NCI-H2029 treated with DMSO at 0.1 percent for 48 hours (cell line): ENCODE measurements at places on chromosomes 2 and 18.
A peak's percentile ranks its signal among the peaks of the same experiment; 100 is the strongest.

GRCh38 chr2:33412920-33413319, 63.5 kb upstream of the RASGRP3 start:
- DNase-seq: no peak

DNA sequence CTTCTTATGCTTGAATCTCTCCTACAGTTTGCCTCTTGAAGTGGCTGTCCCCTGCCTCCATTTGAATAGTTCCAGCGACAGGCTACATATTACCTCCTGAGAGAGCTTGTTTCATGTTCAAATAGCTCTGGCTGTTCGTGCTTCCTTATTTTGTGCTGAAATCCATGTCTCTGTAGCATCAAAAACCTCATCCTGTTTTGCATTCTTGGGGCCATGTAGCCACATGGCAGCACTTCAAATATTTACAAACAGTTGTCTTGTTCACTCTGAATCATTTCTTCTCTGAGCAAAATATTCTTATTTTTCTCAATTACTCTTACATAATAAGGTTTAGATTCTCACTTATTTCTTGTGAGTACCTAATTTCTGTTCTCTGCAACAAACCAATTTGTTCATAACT, 1243.1 kb upstream of the NXPH2 start:
- DNase-seq: no peak

GRCh38 chr18:33264566-33264965, 176.0 kb downstream of the CCDC178 start:
- DNase-seq: no peak

DNA sequence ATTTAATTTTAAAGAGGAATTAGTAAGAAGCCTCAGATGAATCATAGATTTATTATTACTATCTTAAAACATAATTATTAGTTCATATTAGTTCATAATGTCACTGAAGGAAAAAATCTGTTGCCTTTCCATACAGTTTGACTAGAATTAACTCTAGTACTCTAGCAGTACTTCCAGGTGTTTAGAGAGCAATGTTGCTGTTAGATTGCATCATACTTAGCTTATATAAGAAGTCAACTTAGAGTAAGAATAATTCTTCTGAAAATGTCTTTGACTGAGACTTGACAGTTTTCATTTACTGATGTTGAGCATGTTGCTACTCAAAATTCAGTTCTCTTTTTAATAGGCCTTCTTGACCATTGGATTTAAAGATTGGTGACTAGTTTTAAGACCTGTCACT, 4.7 kb downstream of the RAB3GAP1 start:
- DNase-seq: no peak

- DNase-seq: no peak
Observed at GRCh38 chr18:42052122-42052708, 97.2 kb downstream of the PIK3C3 start.

DNA sequence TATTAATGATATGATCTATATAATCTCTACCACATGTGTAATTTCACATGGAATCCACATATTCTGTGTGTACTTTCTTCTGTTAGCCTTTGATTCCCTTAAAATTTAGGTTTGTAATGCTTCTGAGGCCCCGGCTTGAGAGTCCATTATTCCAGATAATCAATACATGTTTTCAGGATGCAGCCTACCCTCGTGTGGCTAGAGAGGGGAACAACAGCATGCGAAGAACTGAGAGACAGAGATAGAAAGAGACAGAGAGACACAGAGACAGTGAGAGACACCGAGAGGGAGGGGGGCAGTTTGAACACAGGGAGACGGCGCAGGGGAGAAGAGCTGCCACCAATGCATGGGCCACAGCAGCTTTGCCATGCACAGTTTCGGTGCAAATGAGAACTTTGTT, 185.4 kb downstream of the SNTG2 start:
- no peak for DNase-seq

DNA sequence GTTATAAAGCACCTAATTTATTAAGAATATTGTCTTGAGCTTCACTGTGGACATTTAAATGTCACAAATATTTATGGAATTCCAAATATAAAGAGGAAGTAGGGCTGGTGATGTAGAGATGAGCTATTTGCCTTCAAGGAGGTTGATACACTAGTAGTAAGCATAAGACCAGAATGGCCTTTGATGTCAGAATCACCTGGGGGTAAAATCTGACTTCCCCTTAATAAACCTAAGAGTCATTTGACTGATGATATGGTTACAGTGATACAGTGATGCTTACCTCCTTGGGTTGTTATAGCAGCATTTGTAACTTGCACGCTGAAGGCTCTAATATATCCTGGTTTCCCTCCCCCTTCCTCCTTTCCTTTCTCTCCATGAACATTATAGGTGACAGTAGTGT, 143.7 kb downstream of the CERS6 start:
- no peak for DNase-seq

DNA sequence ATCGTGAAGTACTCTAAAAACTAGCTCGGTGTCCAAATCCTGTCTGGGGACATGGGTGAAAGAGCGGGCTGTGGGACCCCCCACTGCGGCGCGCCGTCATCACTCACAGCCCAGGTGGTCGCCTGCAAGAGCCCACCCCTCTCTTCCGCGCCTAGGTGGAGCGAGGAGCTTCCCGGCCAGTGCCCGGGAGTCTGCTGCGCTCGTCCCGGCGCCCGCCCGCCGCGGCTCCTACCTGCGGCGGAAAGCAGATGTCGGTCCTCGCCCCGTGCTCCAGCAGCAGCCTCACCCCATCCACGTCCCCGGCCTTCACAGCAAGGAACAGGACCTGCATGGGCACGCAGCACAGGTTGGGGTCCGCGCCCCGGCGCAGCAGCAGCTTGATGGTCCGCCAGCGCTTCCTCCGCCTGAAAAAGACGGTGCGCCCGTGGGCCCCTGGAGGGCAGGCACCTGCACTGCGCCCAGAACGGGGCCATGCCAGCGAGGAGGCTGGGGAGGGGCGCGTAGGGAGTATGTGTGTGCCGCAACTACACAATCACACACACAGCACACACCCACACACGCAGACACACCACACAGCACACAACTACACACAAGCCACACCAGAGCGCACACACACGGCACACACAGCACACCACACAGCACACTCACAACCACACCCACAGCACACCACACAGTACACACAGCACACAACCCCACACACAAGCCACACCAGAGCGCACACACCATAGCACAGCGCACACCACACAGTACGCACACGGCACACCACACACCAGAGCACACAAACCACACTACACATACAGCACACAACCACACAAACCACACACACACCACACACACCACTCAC, 37.4 kb downstream of the ANKMY1 start:
- no peak for DNase-seq

DNA sequence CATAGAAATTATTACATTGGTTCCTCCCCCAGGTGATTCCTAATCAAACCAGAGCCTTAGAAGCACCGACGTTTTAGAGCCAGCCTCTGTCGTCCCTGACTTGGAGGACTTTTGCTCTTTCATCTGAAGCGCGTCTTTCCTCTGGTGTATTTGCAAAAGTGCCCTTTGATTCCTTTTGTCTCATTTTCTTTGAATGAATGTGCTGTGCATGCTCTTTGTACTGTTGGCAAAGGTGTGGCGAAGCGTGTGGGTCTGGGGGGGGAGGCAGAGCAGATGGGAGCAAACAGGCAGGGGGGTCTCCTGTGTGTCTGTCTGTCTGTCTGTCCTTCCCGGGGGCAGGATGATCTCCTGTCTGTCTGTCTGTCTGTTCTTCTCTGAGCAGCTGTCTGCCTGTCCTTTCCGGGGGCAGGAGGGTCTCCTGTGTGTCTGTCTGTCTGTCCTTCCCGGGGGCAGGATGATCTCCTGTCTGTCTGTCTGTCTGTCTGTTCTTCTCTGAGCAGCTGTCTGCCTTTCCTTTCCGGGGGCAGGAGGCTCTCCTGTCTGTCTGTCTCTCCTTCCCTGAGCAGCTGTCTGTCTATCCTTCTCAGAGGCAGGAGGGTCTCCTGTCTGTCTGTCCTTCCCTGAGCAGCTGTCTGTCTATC, 205.5 kb upstream of the MYT1L start:
- no peak for DNase-seq

- no peak for DNase-seq
Observed at GRCh38 chr18:23499291-23499781, 4.0 kb upstream of the RMC1 start.

DNA sequence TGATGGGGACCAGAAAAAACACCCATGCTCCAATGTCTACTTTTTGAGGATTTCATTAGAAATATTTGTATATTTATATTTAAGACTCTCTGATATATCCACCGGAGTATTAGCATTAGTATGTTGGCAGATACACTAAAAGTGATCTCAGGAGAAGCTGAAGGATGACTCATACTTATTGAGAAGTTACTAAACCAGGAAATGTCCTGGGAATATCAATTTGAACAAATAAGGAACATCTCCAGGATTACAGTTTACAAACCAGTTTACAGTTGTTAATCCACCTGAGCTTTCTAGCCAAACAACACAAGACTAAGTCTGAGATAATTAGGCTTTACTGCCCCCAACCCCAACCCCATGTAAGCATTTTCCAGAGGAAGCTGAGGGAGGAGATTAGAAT, 16.1 kb upstream of the DPP4 start:
- no peak for DNase-seq

GRCh38 chr2:157185476-157186227, 71.9 kb upstream of the GALNT5 start:
- DNase-seq: no peak

- no peak for DNase-seq
Observed at GRCh38 chr2:111199840-111200239, 79.1 kb downstream of the BCL2L11 start.

DNA sequence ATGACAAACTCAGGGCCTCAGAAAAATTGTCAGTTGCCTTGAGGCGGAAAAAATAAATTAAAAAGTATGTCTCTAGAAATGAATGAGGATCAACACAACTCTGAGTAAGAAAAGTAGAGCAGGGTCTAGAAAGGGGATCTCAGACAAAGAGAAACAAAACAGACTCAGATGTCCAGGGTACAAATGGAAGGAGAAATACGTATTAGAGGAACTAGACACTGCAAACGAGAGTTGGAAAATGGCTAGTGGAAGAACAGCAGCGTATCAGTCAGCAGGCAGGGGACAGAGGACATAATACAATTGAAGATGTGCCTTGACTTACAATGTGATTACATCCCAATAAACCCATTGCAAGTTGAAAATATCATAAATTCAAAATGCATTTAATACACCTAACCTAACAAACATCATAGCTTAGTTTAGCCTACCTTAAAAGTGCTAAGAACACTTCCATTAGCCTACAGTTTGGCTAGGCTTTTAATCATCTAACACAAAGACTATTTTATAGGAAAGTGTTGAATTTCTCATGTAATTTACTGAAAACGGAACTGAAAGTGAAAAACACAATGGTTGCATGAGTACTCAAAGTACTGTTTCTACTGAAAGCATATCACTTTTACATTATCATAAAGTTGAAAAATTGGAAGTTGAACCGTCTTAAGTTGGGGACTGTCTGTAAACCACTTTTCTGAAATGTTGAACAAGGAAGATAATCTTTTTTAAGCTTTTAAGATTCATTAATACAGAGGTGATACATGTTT, 182.8 kb downstream of the NBAS start:
- no peak for DNase-seq

DNA sequence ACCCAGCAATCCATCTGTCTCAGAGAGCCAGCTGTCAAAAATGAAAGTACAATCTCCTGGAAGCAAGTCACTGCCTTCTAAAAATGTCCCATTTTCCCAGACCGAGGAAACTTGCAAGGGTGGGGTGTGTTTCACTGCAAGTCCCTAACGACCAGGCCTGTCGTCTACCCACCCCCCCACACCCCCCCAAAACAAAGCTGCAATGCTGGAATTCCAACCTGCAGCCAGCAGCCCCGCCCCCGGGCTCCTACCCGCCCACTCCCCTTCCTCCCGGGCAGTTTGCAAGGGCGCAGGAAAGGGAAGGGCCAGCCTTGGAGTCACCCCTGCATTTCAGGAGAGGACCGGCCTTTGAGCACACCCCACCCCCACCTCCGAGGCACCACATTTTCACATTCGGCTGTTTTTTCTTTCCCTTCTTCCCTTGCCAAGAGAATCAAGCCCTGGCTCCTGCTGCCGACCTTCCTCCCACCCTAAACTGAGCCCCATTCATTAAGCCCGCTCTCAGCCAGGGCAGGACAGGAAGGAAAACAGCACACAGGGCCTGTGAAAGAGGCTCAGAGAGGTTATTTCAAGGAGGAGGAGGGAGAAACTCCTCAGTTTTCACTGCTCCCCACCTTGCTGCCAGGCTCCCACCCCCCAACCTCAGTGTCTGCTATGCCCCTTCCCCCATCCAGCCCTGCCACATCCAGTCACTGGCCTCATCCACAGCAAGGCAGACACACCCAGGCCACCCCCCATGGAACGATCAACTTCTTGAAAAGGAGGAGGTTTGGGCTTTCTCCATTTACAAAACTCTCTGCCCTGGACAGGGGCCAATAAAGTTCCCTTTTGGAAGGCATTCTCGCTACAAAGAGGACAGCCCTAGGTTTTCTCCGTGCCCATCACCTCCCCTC, 11.3 kb downstream of the SMAD7 start:
- no peak for DNase-seq

DNA sequence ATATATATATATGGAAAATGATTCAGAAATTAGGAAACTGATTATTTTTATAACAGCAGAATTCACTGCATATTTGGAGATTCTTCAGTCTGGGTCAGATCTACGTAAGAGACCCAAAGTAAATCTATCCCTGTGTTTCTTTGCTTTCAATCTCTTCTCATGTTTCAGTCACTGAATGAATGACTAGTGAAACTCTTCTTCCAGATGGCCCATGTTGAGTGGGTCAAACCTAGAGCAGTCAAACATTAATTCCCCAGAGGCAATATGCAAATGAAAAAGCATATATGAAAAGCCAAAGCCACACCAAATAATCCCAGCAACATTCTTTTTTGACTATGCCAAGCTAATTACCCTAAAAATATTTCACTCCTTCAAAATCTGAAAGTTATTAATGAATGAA, 317.3 kb downstream of the RBM43 start:
- no peak for DNase-seq

GRCh38 chr2:26542676-26543505, 65.0 kb upstream of the OTOF start:
- DNase-seq: no peak

GRCh38 chr18:27606741-27607140, 421.6 kb upstream of the CHST9 start:
- DNase-seq: no peak

- no peak for DNase-seq
Observed at GRCh38 chr2:210913461-210913860, 357.1 kb downstream of the CPS1 start.

- DNase-seq: no peak
Observed at GRCh38 chr18:24189007-24189528, 50.2 kb downstream of the CABYR start.

DNA sequence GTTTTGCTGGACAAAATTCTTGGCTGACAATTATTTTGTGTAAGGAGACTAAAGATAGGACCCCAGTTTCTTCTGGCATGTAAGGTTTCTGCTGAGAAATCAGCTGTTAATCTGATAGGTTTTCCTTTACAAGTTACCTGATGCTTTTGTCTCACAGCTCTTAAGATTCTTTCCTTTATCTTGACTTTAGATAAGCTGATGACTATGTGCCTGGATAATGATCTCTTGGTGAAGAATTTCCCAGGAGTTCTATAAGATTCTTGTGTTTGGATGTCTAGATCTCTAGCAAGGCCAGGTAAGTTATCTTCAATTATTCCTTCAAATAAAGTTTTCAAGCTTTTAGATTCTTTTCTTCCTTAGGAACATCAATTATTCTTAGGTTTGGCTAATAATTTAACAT, 534.8 kb upstream of the LRRTM4 start:
- DNase-seq: no peak

- DNase-seq: peak; percentile 34
Observed at GRCh38 chr2:241898463-241899270, 29.1 kb downstream of the RTP5 start.

- no peak for DNase-seq
Observed at GRCh38 chr2:40456926-40457325, 5.0 kb upstream of the SLC8A1 start.

- DNase-seq: no peak
Observed at GRCh38 chr2:79129804-79130203, 9.5 kb downstream of the REG1A start.
